ENCODE measurements at places on chromosomes 2 and 18.

DNA sequence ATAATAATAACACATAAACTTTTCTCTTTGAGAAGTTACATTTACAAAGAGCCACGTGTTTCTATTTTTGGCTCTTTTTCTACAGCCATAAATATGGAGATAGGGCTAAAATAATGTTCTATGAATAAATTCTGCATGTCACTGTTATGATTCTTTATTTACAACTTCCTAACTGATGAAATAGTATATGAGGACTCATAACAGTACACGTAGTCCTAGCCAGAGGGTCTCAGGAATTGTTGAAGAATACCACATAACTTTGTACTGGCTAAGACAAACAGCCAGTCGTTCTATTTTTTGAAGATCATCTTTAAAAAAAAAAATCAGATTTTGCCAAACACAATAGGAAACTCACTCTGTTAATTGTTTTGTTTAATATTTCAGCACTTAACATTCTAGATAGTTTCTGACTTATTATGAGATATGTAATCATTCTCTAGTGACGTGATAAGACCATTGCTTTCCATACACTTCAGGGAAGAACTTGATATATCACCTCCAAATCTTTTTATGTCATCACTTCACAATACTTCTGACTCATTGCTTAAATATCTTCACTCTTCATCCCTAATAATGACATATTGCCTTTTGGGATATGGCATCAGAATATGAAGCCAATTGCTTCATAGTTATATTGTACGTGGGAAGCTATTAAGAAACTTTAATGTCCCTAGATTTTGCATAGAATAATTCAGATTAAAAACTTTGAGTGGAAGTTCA is 256.1 kb downstream of the XIRP2 start:
- DNase-seq: no peak

- no peak for DNase-seq
Measured at GRCh38 chr2:128607911-128608506, 289.3 kb upstream of the HS6ST1 start.

DNA sequence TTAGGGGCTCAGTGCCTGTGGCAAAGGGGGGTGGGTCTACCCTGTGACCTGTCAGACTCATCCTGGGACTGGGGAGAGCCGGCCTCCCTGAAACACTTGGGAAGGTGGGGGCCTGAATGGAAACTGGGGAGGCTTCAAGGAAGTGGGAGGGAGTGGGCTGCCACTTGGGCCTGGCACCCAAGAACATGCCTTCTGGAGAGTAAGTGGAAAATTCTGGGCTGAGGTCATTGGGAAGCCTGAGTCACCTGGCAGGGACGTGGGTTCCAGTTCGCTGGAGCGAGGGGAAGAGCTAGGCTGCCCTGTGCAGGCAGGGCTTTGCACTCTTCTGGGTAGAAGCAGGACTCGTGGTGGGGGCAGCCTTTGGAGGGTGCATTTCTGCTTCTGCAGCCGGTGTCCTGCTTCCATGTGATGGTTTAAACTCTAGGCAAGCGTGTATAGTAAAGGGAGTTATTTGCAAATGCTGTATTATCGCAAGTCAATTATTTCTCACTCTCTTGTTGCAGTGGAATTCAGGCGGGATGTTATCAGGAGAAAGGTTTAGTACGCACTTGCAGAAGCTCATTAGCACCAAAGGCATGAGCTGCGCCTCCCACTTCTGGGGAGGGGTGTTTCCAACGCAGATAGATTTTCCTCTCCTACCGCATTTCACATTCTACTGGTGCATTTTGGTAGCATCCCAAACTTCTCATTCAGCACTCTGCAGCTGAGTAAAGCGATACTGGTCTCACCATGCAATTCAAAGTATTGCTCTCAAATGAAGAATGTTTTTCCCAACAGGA is 3.8 kb downstream of the LRRFIP1 start:
- no peak for DNase-seq

DNA sequence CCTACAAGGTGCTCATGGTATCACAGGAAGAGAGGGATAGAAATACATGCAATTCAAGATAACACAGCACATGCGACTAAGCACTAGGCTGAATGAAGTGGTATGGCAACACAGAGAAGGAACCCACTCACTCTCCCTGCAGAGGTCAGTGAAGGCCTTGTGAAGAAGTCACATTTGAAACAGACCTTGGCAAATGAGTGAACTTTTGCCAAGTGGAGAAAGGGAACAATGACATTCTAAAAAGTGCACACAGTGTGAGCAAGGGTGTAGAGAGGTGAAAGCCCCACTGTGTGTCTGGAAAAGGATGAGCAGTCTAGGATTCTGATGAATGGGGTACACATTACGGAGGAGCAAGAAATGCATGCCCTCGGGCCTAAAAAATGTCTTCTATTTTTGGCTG is 23.3 kb downstream of the KLF7 start:
- DNase-seq: no peak

- no peak for DNase-seq
Measured at GRCh38 chr18:10524507-10525370, 1.1 kb upstream of the NAPG start.

DNA sequence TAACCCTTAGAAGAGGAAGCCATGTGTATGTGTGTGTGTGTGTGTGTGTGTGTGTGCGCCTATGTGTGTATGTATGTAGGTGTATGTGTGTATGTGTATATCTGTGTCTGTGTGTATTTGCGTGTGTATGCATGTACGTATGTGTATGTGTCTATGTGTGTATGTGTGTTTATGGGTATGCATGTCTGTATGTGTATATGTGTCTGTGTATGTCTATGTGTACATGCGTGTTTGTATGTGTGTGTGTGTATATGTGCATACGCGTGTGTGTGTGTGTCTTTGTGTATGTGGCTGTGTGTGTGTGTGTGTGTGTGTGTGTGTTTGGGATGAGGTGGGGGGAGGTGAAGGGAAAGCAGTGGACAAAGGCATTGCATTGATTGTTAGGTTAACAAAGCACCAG is 380.2 kb downstream of the HRH4 start:
- no peak for DNase-seq

DNA sequence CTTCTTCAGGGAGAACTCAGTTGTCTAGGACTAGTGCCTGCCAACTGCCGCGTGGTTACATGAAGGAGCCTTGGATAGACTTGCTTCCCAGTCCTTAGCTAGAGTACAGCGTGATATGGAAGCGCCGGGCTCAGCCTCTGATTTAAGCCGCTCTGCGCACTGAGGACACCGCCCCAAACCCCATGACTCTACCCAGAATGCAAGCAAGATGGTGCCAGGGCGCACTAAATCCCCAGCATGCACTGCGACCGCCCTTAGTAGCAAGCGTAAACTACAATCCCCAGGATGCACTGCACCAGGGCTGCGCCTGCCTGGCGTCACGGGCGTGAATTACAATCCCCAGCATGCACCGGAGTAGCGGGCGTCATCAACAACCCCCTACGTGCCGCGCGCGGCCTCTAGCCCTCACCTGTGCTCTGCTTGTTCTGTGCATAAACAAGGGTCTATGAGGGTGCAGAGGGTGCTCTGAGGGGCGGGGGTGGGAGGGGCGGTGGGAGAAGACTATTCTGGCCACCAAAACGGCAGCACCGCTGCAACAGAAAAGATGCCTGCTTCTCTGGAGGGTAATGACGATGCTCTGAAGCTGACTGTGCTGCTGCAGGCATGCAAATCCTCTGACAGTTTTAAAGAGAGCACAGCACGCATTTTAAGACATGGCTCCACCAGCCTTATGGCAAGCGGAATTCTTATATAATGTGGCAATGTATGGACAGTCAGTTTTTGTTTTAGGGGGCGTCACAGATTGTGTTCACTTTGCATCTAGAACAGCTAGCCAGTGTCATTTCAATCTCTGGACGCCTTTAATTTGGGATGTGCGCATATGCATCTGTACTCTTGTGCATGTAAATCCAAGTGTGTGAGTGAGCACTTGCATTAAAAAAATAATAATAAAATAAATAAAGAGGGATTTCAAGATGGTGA is 282.5 kb upstream of the MYT1L start:
- peak; percentile 82 for DNase-seq

GRCh38 chr2:212414767-212415211 is 123.8 kb downstream of the ERBB4 start:
- no peak for DNase-seq

- DNase-seq: no peak
Measured at GRCh38 chr2:113088213-113088992, 20.6 kb downstream of the IL1F10 start.

DNA sequence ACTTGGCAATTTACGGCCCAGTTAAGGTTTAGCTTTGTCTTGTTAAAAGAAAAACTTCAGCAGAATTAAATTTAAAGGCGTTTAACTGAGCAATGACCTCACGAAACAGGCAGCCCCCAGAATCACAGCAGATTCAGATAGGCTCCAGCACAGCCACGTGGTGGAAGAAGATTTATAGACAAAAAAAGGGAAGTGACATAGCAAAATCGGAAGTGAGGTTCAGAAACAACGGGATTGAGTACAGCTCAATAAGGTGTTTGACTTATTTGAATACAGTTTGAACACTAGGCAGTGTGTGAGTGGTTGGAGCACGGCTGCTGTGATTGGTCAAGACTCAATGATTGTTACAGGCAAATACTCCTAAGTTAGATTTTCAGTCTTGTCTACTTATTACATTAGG is 79.8 kb downstream of the MOGAT1 start:
- DNase-seq: no peak

- no peak for DNase-seq
Measured at GRCh38 chr2:201452922-201453643, 1.5 kb downstream of the STRADB start.

DNA sequence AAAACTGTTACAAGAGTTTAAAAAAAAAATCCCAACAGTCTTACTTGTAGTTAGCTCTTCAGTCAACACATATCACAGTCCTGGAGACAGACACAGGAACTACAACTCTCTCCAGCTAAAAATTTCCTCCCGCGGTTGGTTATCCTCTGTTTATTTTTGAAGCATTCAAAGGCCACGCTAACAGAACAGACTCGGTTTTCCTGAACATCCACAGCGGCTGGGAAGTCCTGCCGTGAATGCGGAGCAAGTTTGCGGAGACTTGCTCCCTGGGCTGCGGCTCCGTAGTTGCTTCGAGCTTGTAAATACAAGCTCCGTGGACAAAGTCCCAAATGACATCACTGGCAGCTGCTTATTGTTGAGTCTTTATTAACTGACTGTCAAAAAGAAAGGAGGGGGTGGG is at the start of gene NCKAP5:
TSS of gene NCKAP5 (minus strand) at position 292 of the 400 bp plus-strand sequence. CDS start 50,937 bp downstream, outside the sequence.
- no peak for DNase-seq

GRCh38 chr2:19687017-19687659 is 214.6 kb downstream of the TTC32 start:
- no peak for DNase-seq

GRCh38 chr2:237440819-237441281 is 26.9 kb upstream of the COL6A3 start:
- DNase-seq: no peak

- no peak for DNase-seq
Measured at GRCh38 chr2:173989884-173990215, 24.7 kb upstream of the SP3 start.
